NCI-H187 (cell line): ENCODE measurements at places on chromosomes 4 and X.

- no peak for DNase-seq
Observed at GRCh38 chrX:63581906-63582305, 203.1 kb downstream of the ARHGEF9 start.

GRCh38 chr4:8099981-8100464 lies 58.6 kb downstream of the ABLIM2 start:
- DNase-seq, result no peak

DNA sequence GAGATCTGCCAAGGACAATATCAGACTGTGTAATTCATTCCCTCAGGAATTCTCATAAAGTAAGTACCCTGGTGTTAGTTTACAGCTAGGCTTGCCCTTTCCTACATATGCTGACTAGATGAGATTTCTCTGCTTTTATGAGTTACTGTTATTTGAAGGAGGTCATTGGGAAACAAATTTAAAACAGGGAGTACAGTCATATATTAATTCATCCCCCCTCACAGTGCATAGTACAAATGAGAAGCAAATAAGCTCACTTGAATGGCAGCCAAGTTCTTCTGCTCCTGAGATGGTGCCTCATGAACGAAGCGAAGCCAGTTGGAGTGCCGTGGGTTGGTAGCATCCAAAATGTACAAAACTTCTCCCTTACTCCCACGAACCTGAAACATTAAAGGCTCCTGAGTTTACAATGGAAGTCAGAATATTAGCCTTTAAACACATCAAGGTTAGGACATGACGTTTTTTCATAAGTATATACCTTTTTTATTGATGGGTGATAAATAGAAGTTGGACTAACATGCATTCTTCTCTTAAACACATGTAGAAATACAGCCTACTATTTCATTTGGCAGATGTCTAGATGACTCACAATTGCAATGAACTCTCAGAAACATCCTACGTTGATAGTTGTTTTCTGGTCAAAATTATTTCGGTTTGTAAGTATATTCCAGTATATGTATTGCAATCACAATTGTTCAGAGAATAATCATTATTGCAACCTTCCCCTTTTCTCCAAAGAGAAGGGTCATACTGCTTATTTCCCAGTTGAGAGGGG lies 69.2 kb downstream of the PRDM5 start:
- no peak for DNase-seq

GRCh38 chrX:17527922-17528321 lies 152.9 kb downstream of the NHS start:
- no peak for DNase-seq

DNA sequence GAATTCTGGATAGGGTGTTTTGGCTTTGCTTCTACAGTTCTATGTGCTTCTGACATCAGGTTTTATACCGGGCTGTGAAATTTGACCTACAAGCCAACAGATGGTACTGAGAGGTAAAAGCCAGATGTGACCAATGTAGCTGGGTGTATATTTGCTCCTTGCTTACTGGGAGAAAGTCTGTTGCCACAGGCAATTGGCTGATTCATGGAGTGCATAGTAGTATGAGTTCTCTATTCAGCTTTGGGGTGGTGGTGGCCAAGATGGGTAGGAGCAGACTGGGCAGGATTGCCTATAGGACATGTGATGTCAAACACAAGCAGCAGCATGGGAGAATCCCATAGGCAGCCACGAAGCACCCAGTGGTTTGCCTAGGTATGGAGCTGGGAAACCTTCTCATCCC lies 1827.0 kb downstream of the C4orf33 start:
- DNase-seq, result no peak

DNA sequence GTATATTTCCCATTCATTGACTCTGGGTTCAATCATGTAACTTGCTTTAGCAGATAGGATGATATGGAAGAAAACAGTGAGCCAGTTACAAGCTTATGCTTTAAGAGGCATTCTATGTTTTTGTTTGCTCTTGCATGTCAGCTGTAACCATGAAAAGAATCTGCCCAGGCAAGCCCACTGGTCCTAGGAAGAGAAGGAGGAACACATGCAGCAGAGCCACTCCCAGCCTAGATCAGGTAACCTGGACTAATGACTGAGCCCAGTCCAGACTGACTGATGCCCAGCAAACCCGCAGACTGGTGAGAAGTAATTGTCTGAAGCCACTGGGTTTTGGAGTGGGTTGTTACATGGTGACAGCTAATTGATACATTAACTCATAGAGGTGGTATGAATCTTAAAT lies 167.9 kb downstream of the COL4A6 start:
- peak; percentile 24 for DNase-seq

- DNase-seq, result no peak
Observed at GRCh38 chrX:19256986-19257385, 86.7 kb upstream of the PDHA1 start.

DNA sequence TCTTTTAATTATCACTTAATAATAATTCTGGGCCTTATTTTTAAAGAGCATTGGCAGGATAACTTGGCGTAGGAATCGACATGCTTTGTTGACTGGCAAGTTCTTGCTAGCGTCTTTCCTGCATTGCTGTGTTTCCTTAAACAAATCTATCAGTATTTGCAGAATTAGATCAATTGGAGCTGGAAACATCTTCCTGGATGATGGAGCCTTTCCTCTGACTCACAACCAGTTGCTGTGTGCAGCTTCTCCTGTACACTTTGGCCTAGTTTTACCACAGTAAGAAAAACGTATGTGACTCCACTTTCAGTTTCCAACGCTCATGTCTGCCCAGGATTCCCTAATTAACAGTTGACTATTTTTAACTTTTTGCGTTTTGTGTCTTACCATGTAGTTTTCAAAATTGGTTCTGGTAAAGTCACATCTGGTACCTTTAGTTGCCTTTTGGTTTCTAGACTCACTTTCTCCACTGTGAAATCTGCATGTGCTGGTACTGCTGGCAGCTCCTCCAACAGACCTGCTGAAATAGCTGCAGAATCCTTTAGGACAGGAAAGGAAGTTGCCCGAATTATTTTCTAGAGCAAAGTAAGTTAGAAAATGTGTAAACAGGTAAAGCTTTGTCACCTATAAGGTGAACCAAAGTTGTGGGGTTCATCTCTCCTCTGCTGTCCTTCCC lies 553.2 kb upstream of the FAT1 start:
- DNase-seq, result no peak

GRCh38 chrX:17024886-17025285 lies 78.4 kb downstream of the REPS2 start:
- DNase-seq, result no peak

- DNase-seq, result no peak
Observed at GRCh38 chrX:125306335-125306866, 13.3 kb upstream of the TEX13C start.

DNA sequence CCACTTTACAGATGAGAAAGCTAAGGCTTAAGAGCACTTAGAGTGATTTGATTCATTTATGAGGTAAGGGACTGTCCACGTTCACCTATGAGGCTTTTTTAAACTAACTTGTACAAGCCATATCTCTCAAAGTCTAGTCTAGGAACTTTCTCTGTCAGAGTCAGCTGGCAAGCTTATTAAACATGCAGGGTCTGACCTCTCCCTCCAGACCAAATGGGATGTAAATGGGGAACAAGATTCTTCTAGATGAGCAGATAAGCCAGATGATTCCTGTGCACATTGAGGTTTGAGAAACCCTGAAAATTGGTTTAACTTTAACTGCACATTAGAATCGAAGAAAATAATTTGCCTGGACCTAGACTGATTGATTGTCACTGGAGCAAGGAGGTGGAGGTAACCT lies 160.0 kb upstream of the SPRY1 start:
- no peak for DNase-seq

- DNase-seq, result no peak
Observed at GRCh38 chr4:113057891-113058290, 8.4 kb downstream of the ANK2 start.

DNA sequence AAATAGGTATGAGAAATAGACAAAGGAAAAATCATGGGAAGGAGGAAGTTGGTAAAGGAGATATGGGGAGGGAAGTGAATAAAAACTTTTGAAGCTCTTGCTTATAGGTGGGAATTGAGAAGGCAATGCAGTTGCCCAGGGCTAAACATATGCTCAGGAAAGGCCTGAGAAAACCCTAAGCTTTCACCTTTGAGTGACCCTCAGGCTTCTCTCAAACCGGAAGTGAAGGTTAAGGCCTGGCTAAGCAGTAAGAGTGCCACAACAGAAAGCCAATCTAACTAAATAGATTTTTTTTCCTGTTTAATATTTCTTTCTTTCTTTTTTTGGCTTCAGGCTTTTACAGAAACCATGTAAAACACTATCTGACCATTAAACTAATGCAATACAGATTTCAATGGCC lies 69.5 kb upstream of the GABRA3 start:
- DNase-seq, result no peak
